ENCODE measurements at places on chromosomes 1 and 21. TPM values are rescaled to one million over a fixed set of nuclear protein-coding genes. Genes with fewer than 3 reads are reported as not detected.

DNA sequence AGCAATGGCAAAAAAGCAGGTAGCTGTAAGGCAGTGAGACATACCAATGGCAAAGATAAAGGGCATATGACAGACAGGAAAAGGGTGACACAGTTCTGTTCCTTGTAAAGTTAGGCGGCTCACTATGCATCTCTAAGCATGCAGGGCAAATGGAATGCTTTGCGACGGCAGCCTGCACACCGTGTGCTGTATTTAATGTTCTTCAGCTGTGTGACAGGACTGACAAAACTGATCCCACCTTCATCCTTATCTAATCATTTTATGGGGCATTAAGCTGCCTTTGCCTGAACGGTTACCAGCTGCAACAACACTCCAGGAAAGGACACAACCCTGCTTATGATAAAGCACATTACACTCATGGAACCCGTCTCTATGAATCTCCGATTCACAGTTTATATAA, 80.5 kb upstream of the VAV3 start:
- no peak for DNase-seq

DNA sequence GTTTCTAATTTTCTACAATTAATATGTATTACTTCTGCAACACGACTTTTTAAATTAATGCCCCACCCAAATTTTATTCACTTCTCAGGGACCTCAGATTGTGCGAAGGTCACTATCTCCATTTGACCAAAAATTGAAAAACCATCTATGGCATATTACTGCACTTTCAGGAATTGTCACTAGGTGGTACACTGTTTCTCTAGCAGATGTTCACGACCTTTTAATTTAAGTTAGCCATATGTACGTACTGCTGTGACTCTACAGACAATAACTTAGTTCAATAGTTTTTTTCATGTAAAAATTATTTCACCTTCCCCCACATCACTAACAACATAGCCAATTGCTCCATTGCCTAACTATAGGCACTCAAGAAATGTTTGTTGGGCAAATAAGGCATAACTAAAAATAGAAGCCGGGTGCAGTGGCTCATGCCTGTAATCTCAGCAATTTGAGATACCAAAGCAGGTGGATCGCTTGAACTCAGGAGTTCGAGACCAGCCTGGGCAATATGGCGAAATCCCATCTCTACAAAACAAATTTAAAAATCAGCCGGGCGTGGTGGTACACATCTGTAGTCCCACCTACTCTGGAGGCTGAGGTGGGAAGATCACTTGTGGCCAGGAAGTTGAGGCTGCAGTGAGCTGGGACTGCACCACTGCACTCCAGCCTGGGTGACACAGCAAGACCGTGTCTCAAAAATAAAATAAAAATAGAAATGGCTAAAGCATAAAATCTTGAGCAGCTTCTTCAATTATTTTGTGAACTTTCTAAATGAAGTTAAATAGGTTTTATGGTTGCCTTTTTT, 75.7 kb upstream of the PKN2 start:
- no peak for DNase-seq

GRCh38 chr1:64440183-64440826, 29.6 kb upstream of the CACHD1 start:
- no peak for DNase-seq

- DNase-seq = no peak
Measured at GRCh38 chr1:36516372-36517010, 33.8 kb upstream of the CSF3R start.

GRCh38 chr1:208888376-208888775, 644.2 kb upstream of the PLXNA2 start:
- DNase-seq = no peak

- DNase-seq = no peak
Measured at GRCh38 chr1:82387012-82387366, 586.3 kb downstream of the ADGRL2 start.

The CYP4Z1 gene
- 8.5 TPM for total RNA-seq

The OR2T29 gene
- not detected for total RNA-seq

The KRTAP10-2 gene
- not detected for total RNA-seq

All from tibial nerve (tissue), 4 donors.